ENCODE measurements at places on chromosomes 3 and 15.

- no peak for DNase-seq
These were observed 81.1 kb upstream of the SLC4A7 start for GRCh38 chr3:27565201-27565852.

DNA sequence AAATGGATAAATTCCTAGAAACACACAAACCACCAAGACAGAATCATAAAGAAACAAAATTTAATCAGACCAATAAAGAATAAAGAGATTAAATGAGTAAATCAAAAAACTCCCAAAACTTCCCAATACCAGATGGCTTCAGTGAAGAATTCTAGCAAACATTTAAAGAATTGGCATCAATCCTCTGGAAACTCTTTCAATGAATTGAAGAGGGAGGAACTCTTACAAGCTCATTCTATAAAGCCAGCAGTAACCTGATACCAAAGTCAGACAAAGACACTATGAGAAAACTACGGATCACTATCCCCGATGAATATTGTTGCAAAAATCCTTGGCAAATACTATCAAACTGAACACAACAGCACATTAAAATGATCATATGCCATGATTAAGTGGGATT, 81.9 kb upstream of the SLCO2A1 start:
- DNase-seq, result no peak

GRCh38 chr3:104460477-104461406, 906.0 kb upstream of the ALCAM start:
- DNase-seq, result no peak

- DNase-seq, result no peak
These were observed 245.7 kb upstream of the RORA start for GRCh38 chr15:61474796-61475195.

DNA sequence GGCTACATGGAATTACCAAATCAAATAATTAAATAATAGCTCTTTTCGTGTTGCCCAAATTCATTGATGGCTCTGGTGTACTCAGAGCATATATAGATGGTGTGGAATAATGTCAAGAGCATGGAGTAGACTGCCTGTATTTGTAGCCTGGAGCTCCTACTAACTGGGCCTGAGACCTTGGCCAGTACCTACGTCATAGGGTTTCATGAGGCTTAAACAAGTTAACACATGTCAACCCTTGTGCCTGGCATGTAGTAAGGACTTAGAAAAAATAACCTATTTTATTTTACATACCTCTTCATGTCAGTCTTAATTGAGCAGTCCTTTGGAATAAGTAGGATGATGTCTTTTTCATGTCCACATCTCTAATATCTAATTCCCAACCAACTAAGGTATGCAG, 223.7 kb upstream of the DPH6 start:
- no peak for DNase-seq

GRCh38 chr3:114333923-114334240, 40.1 kb downstream of the TIGIT start:
- DNase-seq, result no peak

GRCh38 chr15:54506977-54507524, 528.8 kb downstream of the UNC13C start:
- DNase-seq, result no peak

DNA sequence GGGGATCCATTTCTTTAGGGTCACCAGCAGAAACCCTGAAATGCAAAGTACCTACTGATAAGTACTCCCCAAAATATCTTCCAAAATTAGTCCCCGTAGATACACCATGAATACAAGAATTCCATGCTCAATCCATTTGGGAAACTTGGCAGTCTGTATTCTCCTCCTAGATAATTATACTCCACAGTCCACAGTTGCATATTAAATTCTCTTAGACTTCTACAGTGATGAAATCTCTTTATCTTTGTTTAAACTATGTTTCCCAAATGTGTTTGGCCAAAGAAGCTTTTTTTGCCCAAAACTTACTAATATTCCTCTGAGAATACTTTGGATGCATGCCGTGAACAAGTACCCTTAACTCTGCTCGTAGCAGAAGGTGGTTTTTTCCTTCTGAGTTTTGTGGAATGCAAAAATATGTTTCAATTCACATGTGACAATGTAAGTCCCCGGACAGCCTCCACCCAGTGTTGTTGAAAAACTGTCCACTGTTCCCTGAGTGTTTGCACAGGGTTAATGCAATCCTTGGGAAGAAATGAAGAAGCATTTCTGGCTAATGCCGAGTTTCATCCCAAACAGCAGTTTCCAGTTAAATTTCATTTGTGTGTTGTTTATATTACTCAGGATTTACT, 126.7 kb downstream of the ARNT2 start:
- no peak for DNase-seq

DNA sequence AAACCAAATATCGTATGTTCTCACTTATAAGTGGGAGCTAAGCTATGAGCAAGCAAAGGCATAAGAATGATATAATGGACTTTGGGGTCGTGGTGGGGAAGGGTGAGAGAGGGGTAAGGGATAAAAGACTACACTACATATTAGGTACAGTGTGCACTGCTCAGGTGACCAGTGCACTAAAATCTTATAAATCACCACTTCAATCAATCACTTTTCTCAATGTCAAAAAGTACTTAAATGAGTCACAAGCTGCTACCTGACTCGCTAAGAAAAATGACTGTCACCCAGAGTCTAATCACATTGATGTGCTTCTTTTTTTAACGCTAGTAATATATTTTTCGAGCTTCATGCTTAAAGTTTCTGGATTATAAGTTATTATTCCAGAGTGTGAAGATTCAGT, 95.5 kb downstream of the CBLB start:
- DNase-seq, result no peak

GRCh38 chr15:90864507-90864906, 3.9 kb upstream of the FURIN start:
- no peak for DNase-seq

GRCh38 chr3:37765591-37766488, 95.8 kb upstream of the CTDSPL start:
- DNase-seq, result no peak

DNA sequence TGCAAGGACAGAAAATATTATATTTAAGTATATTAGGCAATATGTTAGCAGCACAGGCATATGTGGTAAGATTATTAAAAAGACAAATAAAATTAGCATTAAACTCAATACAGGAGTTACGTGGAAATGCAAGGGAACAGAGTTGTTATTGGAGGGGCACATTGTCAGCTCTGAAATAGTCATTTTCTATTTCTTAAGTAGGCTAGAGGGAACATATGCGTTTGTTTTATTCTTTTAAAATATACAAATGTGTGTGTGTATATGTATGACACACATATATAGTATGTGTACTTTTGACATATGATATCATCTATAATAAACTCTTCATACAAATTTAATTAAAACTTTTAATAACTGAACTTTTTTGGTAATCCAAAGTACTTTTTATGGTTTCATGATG, 22.8 kb upstream of the VEPH1 start:
- no peak for DNase-seq

DNA sequence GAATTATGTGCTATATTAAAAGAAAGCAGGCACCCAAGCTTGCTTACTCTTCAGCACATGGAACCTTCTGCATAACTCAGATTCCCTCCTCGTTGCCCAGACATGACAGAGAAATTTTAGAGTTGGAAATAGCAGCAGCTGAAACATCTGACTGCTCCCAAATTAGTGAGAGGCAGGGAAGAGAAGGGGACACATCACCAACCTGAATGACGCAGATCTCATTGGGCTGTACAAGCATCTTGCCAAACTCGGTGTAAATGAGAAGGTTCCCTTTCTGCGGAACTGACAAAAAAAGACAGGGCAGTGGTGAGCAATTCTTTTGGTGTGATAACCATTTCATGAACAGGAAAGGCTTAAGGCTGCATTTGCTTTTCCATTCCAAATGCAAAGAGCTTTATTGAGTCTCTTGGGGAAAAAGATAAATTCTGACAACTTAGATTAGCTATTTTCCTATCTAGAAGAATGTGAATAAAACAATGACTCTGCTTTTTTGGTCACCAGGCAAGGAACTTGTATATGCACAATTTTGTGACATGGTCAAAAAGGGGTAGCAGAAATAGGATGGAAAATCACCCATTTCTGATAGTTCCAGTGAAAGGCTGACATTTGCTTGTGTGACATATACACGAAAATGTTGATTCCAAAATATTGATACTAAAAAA, 35.1 kb downstream of the HGD start:
- no peak for DNase-seq

DNA sequence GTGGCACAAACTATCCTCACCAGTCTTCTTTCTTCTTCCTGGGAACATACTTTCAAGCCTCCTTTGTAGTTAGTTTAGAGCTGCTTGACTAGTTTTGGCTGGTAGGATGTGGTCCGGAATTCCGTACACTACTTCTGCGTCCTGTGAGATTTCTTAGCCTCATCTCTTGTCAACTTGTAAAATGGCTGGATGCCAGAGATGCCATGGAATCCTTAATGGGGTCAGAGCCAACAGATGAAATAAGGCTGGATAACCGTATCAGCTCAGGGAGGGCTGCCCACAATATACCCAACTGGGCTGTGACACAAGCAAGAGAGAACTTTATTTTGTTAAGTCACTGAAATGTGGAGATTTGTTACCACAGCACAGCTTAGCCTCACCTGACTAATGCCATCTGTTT, 466.9 kb upstream of the MDFIC2 start:
- no peak for DNase-seq

DNA sequence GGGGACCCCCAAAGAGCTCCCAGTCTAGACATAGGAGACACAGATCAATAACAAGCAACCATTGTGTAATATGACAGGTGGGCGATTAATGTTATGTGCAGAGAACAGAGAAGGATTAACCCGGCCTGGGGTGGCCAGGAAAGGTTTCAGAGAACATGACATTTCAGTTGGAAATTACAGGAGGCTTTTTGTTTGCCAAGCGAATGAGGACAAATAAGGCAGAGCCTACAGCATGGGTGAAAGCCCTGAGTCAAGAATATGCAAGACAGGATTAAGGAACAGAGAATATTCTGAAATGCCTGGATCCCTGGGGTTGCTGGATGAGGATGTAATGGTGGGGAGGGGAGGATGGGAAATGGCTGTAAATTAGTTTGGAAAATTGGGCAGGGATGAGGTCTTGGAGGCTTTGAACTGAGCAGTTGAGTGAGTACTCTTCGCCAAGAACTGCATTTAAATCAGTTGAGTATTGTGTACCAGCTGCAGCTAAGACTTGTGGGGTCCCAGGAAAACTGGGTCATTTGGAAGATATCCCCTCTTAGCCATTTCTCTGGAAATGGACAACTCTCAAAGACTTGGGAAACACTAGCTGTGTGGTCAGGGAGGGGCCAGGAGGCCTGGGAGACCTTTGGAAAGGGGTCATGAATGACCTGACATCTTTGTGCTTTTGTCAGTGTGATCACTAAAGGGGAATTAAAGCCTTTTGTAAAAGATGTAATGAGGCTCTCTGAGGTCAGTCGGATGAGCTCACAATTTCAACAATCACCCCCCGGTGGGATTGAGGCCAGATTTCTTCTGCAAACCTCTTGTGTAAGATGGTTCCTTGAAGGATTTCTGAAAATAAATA, 198.6 kb upstream of the NR2E3 start:
- DNase-seq, result no peak

- no peak for DNase-seq
These were observed 30.2 kb upstream of the TLE3 start for GRCh38 chr15:70127770-70128413.

DNA sequence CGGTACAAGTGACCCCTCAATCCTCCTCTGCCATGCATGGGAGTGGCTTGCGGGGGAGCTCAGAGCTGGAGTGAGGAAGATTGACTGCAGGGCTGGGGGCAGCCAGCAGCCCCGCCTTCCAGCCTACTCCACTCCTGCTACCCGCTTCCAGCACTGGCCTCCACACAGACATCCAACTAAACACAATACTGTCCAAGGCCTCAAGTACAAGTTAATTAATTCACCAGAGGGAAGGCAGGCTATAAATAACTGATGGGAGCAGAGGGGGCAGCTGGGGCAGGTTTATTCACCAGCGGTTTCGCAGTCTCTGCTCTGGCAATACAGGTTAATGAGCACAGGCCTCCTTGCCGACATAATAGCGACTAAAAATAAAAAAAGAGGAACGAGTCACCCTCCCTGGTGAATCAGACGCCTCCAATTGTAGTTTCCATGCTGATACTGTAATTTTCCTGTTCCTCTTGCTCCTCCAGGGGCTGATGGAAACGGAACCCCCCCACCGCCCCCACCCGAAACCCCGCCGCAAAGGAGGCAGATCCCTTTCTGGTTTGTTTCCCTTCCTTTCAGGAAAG, 166.4 kb upstream of the TLE3 start:
- DNase-seq, result no peak

DNA sequence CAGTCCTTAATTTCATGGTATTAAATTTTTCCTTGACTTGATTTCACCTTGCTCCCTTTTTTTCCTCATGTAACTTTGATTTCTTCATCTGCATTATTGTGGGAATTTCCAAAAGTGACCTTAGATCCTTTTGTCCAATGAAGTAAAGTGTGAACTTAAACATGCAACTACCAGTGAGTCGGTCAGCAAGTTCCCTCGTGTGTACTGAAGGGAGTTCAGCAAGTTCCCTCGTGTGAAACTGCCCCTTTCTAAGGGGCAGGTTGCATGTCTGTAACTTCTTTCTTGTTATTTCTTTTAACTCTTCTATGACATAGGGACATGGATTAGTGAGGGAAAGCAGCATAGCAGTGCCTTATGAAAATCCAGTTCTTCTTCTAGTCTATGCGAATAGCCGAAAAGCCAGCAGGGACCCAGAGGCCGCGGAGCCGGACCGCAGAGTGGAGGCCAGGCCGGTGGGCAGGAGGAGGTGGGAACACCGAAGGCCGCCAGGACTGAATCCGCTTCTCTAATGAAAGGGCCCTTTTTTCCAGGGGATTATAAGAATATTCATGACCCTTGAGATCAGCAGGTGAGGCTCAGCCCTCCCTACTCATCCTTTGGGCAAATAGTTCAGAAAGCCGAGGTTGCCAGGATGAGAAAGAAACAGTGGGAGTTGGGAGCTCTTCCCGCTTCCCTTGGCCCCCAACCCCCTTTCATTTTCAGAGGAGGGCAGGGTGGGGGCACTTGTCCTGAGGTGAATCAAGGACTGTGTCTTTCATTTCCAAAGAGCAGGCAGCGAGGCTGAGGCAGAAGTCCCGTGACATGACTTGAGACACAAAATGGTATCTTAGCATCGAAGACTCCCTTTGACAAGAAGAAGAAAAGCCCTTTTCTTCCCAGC, 117.5 kb downstream of the OPA1 start:
- DNase-seq, result no peak

DNA sequence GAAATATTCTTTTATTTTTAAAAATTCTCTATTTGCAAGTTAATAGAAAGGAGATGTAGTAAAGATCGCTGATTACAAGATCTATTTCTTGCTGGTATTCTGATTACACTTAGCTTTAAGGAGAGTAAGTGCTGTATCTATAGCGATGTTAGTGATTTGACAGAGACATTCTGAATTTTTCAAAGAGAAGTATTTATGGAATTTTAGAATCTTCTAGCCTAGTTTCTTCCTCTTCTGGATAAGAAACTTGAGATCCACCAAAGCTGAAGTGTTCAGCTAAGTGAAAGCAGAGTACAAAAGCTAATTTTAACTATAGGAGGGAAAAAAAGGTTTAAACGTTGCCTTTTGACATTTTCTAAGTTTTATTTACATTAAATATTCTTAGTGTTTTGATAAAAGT, 72.1 kb upstream of the RARB start:
- DNase-seq, result no peak

DNA sequence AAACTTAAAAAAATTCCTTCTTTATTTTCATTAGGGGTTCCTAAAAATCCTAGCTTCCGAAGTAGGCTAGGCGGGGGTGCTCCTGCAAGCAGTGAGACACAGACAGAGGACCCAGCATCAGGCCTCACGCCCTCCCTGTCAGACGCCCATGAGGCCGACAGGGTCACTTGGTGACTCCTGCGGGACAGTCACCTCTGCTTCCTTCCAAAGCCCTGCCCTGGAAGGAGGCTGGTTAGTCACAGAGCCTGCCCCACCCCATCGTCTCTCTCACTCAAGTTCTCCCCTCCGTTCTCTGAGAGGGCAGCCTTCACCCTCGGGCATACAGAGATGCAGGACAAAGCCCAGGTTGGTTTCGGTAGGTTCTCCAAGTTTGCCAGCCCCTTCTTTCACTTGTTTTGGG, 38.6 kb downstream of the EHD4 start:
- DNase-seq, result no peak
